ENCODE measurements at places on chromosomes 5 and 9. TPM values are rescaled to one million over a fixed set of nuclear protein-coding genes. Genes with fewer than 3 reads are reported as not detected.

GRCh38 chr5:140292212-140293036 is 10.5 kb downstream of the PFDN1 start:
- no peak for DNase-seq

GRCh38 chr9:94894094-94894699 is 167.7 kb downstream of the AOPEP start:
- DNase-seq = no peak

DNA sequence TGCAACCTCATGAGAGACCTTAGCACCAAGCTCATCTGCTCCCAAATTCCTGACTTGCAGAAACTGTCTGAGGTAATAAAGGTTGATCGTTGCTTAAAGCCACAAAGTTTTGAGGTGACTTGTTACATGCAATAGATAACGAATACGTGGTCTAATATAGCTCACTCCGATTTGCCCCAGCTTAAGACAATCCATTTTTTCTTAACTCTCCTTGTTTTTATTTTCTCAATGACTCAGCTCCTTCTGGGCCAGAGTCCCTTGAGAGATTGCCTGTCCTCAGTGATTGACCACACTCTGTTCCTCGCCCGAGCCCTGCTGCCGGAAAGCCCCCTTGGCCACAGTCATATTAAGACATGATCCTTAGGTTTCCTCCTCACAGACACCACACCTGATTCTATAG is 63.7 kb upstream of the FANCC start:
- DNase-seq = no peak

DNA sequence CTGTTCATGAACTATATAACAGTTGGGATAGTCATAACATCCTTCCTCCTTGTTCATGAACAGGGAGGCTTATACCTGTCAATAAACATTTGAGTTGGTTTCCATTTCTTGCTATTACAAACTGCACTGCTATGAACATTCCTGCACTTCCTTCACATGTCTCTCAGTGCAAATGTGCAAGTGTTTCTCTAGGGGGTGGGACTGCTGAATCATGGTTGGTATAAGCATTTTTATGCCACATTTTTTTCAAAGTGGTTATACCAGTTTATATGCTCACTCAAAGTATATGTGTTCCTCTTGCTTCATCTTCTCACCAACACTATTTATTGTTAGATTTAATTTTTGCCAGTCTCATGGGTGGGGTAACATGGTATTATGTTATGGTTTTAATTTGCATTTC is 25.8 kb upstream of the TPD52L3 start:
- DNase-seq = no peak

- no peak for DNase-seq
Measured at GRCh38 chr5:150120062-150120441, 33.7 kb upstream of the CSF1R start.

DNA sequence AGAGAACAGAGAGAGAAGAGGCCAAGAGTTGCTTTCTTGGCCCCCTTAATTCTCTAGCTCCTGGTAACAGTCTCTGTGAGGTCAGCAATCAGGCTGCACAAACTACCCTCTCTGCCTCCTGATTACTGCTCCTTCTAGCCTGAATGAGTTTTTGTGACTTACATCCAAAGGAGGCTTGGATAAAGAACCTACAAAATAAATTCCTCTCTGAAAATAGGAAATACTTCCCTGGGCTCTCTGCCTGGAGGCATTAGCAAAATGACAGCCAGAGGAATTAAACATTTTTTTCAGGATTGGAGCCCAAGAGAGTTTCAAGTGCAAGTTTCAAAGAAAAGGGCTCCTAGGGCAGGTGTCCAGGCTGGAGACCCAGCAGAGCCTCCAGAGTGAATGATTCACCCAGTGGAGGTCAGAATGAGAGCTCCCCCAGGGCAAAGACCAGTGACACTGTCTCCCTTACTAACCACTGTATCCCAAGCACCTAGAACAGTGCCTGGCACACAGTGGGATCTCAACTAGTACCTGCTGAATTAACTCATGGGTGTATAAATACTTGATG is 162.5 kb downstream of the SPOCK1 start:
- no peak for DNase-seq

GRCh38 chr9:95649801-95650213 is 133.0 kb upstream of the PTCH1 start:
- no peak for DNase-seq

DNA sequence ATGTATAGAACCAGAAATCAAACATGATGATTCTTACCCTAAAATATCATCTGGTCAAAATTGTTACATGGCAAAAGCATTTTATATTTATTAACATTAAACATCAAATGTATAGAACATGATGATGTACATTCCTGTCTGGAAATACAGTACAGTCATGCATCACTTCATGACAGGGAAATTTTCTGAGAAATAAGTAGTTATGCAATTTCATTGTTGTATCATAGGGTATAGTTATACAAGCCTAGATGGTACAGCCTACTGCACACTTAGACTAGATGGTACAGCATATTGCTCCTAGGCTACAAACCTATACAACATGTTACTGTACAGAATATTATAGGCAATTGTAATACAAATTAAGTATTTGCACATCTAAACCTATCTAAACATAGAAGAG is 64.6 kb upstream of the VCAN start:
- DNase-seq = no peak

DNA sequence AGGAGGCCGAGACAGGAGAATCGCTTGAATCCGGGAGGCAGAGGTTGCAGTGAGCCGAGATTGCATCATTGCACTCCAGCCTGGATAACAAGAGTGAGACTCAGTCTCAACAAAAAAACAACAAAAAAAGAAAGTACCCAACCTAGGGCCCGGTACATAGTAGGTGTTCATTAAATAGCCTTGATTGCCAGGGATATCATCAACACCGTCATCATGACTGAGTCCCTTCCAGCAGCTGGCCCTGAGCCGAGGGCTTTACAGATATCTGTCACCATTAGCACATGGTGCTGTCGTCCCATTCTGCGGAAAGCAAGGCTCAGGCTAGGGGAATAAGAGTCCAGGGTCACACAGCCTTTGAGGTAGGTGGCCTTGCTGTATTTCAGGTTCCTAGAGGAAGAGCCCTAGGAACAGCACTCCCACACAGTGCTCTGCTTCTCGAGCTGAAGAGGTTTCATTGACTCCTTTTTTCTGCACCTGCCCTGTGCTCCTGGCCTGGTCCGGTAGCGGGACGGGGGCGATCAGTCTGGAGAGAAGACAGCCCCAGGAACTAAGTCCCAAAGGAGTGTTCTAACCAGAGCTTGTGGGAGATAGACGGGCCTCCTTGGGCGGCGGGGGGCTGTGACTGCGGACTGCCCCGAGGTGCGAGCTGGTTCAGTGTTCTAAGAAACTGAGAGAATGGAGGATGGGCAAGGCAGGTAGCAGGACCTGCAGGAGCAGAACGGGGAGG is 48.2 kb downstream of the CXXC5 start:
- no peak for DNase-seq

DNA sequence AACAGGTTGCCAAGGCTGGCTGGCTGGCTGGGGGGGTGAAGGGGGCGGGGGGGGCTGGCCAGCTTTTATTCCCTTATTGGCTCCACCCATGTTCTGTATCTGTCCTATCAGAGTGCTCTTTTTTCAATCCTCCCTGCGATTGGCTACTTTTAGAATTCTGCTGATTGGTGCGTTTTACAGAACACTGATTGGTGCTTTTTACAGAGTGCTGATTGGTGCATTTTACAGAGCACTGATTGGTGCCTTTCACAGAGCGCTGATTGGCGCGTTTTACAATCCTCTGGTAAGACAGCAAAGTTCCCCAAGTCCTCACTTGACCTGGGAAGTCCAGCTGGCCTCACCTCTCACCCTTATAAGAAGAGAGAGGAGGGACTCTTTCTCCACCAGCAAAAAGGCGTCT is 175.9 kb downstream of the ERCC6L2 start:
- no peak for DNase-seq

- no peak for DNase-seq
Measured at GRCh38 chr5:89080467-89081116, 197.6 kb upstream of the MEF2C start.

The TPPP gene
- total RNA-seq = 3.9 TPM

The ARL14EPL gene
- not detected for total RNA-seq

The CSNK1A1 gene
- 292 TPM for total RNA-seq

The MLANA gene
- not detected for total RNA-seq

The MVB12B gene
- total RNA-seq = 21.4 TPM

The WHRN gene
- total RNA-seq = 3.0 TPM

Measured in omental fat pad (tissue), 4 donors.